RKO (cell line): ENCODE measurements at places on chromosomes 5 and 9.

DNA sequence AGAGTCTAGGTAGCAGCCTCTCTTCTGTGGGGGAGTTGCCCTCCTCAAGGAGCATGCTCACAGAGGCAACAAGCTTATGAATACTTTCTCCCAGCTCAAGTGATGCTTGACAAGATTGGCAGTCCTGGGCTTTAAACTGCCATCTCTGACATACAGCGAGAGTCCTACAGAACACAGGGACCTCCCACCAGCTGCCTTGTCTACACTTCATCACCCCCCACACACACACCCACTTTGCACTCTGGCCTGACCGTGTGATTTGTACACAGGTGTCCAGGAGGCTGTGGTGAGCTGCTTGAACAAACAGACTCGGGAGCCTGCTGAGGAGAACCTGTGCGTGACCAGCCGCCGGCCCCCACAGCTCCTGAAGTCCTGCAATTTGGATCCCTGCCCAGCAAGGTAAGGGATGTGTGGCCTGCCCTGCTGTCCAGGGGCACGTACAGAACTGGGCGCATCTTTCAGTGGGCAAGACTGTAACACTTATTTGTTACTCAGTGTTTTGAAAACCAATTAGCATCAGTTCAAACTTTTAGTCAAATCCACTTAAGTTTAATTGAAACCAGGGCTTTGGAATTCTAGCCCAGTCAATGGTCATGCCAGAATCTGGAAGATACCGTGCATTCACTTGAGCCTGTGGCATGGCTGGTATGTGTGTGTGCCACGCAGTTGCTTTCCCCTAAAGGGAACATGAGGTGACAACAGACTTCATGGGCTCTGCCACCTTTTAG lies 247.5 kb downstream of the ADAMTSL1 start:
- no peak for DNase-seq

GRCh38 chr5:179763215-179763945 lies 30.4 kb upstream of the LTC4S start:
- DNase-seq, result peak; percentile 81

GRCh38 chr9:128276574-128277270 lies 646 bp downstream of the SWI5 start:
- DNase-seq, result peak; percentile 76

- no peak for DNase-seq
Measured at GRCh38 chr5:107385708-107386107, 285.0 kb downstream of the EFNA5 start.

DNA sequence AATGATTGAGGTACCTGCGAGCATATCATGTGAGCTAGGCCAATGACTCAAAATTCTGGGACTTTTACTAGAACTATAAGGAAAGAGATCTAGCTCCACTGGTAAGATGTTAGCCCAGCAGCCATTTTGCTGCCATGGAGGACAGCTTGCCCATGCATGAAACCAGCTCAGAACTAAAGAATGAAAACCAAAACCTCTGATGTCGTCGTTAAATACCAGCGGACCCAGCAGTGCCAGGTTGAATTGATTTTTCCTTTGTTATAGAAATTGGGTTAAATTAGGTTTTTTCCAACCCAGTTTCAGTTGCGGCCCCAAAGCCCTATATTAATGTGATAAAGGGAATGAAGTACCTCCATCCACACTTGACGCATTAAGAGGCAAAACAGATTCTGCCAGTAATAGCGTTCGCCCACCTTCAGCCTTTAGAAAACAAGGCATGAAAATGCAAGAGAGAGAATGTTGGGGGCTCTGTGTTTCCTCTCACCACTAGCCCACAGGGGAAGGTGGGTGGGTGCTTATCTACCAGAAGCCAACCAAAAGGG lies 5.5 kb upstream of the ITK start:
- DNase-seq, result no peak

DNA sequence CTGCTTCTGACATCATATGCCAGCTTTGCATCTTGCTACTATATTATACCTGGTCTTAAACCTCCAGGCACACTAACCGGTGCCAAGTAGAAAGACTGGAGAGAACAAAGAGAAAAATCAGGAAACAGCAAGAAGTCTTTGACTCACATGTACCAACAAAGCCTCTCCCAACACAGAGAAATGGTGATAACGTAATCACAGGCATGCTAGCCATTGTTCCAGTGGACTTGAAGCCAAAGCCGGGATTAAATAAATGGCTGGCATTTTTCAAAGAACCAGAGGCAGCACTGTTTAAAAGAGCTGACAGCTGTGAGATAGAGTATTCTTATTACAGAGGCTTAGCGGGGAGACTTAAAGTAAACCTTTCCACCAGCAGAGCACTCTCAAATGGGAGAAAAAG lies 148.4 kb upstream of the NFIL3 start:
- DNase-seq, result no peak

DNA sequence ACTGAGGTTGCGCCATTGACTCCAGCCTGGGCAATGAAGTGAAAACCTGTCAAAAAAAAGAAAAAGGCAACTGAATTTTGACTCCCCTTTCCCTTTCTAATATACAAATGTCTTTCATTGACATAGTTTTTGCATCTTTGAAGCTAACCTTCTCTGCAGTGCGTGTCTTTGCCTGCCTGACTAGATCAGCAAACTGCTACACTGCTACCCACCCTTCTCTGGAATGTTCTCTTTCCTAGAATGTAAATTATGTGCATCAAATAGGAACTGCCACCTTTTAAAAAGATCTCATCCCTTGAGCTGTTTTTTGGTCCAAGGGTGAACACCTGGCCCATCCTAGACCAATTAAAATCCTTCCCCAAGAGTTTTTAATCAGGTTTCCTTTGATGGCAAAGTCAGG lies 127.6 kb downstream of the SLC28A3 start:
- DNase-seq, result no peak

DNA sequence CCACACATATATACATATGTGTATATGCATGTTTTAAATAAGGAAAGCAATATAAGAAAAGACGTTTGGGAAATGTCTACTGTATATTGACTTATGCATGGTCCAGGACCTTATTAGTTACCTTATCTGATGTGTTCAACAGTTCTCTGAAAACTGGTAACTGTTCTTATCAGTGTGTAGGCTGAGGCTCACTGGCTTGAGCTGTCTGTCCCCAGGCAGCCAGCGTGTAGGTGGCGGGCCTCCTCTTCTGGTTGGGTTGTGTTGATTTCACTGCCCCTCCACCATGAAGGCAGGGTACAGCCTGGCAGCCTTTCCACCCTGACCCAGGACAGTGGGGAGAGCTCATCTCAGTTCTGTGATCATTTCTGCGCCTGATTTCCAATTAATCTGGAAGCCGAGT lies 38.7 kb upstream of the SEMA4D start:
- no peak for DNase-seq

DNA sequence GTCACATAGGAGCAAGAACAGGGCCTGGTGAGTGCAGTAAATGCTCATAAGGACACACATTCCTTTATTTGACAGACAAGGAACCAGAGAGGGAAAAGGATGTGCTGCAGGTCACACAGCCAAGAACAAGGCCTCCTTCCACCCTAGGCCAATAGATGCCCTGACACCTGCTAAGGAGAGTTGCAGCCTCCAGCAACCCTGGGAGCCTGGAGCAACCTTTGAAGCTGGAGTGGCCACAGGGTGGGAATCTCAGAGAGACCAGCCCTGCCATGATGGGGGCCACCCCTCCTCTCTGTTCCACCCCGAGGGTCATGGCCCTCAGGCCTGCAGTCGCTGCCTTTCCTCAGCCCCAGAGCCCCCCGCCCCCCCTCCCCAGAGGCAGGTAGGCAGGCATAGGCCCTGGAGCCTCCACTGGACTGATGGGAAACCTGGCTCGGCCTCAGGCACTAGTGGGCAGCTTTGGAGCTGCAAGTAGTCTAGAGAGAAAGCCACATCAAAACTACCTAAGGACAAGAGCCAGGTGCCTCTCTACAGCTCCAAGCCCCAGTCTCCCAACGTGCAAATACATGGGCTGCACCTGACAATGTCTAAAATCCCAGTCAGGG lies 116.1 kb upstream of the SPOCK1 start:
- DNase-seq, result no peak

DNA sequence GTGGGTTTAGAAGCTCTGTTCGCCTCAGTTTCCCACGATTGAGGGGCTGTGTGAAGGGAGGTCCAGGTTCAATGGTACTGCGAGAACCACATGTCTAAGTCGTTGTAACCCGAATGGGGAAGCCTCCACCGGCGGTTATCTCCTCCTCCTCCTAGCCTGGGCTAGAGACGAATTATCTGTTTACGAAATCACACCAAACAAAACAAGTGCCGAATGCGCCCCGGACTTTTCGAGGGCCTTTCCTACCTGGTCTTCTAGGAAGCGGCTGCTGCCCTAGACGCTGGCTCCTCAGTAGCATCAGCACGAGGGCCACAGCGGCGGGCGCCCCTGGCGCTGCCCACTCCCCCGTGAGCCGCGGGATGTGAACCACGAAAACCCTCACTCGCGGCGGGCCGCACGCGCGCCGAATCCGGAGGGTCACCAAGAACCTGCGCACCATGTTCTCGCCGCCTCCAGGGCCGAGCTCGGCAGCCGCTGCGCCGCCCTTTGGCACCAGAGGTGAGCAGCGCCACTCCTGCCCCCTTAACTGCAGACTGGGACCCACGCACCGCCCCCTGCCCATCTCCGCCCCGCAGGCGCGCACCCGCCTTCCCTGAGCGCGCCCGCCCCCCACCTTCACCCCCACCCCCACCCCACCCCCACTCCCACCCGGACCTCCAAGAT lies at the start of gene CDKN2A:
Gene CDKN2A (minus strand): TSS at position 500 of the 663 bp plus-strand sequence.
- DNase-seq, result no peak

- DNase-seq, result no peak
Measured at GRCh38 chr9:34650816-34651215, 1.2 kb upstream of the IL11RA start.

DNA sequence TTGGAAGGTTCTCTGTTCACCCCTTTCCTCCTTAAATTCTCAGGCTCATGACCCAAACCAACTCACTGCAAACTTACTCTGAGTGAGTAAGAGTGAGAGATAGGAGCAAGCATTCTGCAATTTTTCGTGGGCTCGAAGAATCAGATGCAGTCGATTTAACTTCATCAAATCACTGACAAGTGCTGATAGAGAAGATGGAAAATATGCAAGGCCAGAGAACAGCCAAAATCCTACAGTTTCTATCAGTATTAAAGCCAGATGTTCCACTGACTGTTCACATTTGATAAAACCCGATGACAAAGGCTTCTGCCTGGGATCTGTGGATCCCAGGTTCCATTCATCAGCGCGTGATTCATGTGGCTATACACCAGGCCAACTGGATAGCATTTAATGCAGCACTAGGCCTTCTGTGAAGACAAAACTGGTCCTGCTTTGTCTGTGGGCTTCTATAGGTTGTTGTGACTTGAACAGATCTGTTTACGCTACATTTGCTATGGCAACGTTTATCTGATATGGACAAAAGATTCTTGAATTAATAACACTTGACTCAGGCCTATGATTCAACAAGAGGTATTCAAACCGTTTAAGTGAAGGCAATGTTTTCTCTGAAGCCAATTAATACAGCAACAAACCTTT lies 251.2 kb downstream of the NFIB start:
- peak; percentile 15 for DNase-seq

GRCh38 chr9:98135938-98136337 lies 16.9 kb upstream of the TRIM14 start:
- DNase-seq, result no peak

DNA sequence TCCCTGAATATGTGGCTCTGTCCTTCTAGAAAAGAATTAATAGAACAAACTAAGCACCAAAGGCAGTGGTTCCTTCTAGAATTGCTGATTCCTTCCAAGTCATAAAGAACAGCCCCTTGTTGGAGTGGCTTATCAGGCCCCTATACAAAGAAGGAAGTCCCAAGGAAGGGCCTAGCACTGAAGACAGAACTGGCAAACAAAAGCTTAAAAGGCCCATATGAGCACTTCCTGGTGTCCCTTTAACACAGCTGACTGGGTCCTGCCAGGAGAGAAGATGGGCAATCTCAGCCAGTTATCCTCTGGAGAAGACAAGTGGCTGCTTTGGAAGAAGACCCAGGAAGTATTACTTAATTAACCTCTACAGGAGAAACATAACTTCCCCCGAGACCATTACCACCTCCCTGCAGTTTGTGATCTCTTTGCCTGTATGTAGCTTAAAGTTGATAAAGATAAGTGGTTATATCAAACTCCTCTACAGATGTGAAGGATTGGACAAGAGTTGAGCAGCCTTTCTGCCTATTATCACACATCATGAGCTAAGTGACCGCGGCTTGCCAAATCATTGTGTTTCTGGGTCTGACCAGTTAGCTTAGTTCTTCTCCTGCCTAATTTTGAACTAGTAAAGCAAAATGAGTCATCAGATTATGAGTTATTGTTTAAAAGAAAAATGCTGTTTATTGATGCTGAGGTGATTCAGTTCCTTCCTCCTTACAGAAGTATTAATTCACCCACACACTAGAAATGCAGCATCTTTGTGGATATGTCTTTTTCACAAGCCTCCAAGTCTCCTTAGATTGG lies 13.3 kb upstream of the STING1 start:
- DNase-seq, result peak; percentile 55

GRCh38 chr5:39928709-39929108 lies 503.9 kb upstream of the DAB2 start:
- no peak for DNase-seq

GRCh38 chr5:119395080-119395836 lies 39.4 kb downstream of the TNFAIP8 start:
- no peak for DNase-seq

- DNase-seq, result no peak
Measured at GRCh38 chr5:90472783-90473395, 1.7 kb downstream of the MBLAC2 start.

- no peak for DNase-seq
Measured at GRCh38 chr5:17415321-17415758, 82.7 kb upstream of the TAF11L2 start.

DNA sequence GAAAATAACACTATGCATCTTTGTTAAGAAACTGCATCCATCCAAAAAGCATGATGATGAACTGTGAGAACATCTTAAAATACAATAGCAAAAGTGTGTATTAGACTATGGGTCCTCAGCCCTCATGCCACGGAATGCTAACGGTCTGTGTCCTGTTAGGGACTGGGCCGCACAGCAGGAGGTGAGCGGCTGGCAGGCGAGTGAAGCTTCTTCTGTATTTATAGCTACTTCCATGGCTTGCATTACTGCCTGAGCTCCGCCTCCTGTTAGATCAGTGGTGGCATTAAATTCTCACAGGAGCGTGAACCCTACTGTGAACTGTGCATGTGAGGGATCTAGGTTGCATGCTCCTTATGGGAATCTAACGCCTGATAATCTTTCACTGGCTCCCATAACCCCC lies 129.8 kb downstream of the NXNL2 start:
- DNase-seq, result no peak

- peak; percentile 9 for DNase-seq
Measured at GRCh38 chr5:72096602-72097188, 10.6 kb upstream of the MAP1B start.

DNA sequence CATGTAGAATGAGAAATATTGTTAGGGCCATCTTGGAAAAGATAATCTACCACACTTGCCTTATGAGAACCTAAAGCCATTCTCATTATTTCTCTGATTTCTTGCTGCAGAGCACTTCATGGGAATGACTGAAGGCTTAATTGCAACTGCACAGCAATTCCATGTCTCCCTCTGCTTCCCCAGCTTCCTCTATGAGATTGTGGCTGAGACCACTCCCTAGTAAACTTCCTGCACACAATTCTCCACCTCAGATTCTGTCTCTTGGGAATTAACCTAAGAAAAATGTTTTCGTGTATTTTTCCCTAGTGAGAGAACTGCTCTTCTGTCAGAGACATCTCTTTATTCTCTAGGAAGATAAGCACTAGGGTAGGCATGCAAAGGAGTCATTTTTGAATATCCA lies 55.6 kb upstream of the CAMK4 start:
- DNase-seq, result no peak

GRCh38 chr9:84136119-84136868 lies 155.7 kb downstream of the RMI1 start:
- peak; percentile 5 for DNase-seq

- DNase-seq, result no peak
Measured at GRCh38 chr5:172695232-172696054, 54.4 kb downstream of the NEURL1B start.
